ENCODE measurements at places on chromosomes 2 and 18. TPM values are rescaled to one million over a fixed set of nuclear protein-coding genes. Genes with fewer than 3 reads are reported as not detected.

Gene BUB1
- total RNA-seq: 195 TPM

Gene ZNF892
- 4.6 TPM for total RNA-seq

Gene LONRF2
- not detected for total RNA-seq

Gene PDE1A
- total RNA-seq: not detected

Gene CRACDL
- total RNA-seq: 0.13 TPM

Gene KCNE4
- total RNA-seq: not detected

Gene TGOLN2
- total RNA-seq: 76.9 TPM

Gene CCDC178
- total RNA-seq: not detected

Measured in OCI-LY7 (cell line).